ENCODE measurements at places on chromosomes 6 and 20.

GRCh38 chr20:8449123-8449522 is 317.1 kb downstream of the PLCB1 start:
- DNase-seq, result no peak

GRCh38 chr6:71745525-71745924 is 140.8 kb upstream of the RIMS1 start:
- no peak for DNase-seq

DNA sequence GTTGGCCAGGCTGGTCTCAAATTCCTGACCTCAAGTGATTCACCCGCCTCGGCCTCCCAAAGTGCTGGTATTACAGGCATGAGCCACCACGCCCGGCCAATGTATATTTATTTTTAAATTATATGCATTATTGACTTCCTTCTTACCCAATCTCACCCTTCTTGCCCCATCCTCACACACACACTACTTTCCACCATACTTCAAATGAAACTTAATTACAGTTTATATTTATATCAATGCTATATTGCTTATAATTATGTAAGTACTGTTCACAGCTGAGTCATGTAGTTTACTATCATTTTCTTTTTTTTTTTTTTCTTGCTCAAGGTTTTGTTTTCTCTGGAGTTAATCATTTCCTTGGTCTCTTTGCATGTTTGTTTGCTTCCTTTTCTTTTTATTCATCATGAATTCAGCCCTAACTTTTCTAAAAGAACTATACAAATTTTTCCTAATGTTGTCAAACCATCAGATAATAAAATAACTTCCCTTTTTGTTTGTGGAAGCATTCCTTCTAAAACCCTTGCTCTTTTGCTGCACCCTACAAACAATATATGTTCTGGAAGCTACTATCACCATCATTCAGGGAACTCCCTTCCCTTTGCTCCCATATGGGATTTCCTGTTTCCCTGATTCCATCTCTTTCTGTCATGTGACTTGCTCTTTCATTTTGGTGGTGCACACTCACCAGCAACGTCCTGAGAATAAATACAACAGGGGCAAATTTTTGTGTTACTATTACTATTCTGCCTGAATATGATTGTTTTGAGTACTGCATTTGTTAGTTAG is 201.7 kb upstream of the SASH1 start:
- DNase-seq, result no peak

GRCh38 chr20:60062431-60063047 is 104.3 kb downstream of the CDH26 start:
- DNase-seq, result no peak

DNA sequence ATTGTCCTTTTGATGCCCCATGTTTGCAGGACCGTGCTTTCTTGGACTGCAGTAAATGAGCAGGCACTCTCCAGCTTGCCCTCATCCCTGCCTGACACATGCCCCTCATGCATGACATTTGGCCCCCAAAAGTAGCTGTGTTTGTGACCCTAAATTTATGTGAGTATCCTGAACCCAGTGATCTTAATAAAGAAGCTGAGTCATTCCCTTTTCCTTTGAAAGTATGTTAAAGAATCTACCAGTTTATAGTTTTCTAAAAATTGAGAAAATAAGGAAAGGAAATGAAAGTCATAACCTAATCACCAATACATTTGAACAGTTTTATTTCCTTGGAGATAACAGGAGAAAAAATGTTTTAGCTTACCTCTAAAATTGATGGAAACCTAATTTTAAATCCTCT is 3.4 kb upstream of the SLC22A23 start:
- no peak for DNase-seq

DNA sequence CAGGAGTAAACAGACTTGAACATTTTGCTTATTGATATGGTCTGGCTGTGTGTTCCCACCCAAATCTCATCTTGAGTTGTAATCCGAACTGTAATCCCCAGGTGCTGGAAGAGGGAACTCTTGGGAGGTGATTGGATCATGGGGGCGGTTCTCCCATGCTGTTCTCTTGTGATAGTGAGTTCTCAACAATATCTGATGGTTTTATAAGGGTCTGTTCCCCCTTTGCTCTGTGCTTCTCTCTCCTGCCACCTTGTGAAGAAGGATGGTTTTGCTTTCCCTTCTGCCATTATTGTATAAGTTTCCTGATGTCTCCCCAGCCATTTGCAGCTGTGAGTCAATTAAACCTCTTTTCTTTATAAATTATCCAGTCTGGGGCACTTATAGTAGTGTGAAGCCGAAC is 40.0 kb downstream of the MYLIP start:
- no peak for DNase-seq

GRCh38 chr6:147131532-147132128 is 72.6 kb upstream of the STXBP5 start:
- DNase-seq, result no peak
